ENCODE measurements at places on chromosomes 16 and 17.

- no peak for DNase-seq
- peaks cover 11% of the 10 kb centered on the region for H3K36me3 ChIP-seq
- H3K4me3 ChIP-seq: peak overlapping the region; percentile 95
- H3K4me1 ChIP-seq: peaks cover 16% of the 10 kb centered on the region
- H3K27ac ChIP-seq: peak overlapping the region; percentile 97
- H3K27me3 ChIP-seq: no peaks in the 10 kb centered on the region
Measured at GRCh38 chr16:13921328-13921727, 1.4 kb downstream of the ERCC4 start.

DNA sequence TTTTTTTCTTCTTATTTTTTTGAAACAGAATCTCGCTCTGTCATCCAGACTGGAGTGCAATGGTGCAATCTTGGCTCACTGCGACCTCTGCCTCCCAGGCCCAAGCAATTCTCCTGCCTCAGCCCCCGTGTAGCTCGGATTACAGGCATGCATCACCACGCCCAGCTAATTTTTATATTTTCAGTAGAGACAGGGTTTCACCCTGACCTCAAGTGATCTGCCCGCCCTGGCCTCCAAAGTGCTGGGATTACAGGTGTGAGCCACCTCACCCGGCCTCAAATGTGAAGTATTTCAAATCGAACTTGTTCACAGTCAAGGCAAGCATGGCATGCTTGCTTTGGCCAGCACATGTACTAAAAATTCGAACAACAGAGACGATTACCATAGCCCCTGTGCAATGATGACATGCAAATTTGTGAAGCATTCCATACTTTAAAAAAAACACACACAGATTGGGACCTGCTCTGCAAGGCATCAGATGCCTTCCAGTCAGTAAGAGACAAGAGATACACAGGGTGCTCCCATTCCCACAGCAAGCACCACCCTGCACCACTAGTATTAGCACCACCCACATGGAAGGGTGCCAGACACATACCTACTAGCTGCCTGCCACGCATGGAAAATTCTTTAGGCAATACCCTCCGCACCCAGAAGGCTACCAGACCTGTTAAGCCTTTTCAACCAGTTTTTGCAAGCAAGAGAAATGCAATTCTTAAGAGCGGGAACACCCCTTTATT is 47.2 kb downstream of the ANKRD11 start:
- no peaks in the 10 kb centered on the region for H3K27me3 ChIP-seq
- H3K4me1 ChIP-seq: peaks cover 69% of the 10 kb centered on the region
- no peak for DNase-seq
- H3K27ac ChIP-seq: peak overlapping the region; percentile 92
- H3K4me3 ChIP-seq: peak overlapping the region; percentile 73

- no peak overlapping the region for H3K27ac ChIP-seq
- DNase-seq: no peak
- no peak overlapping the region for H3K4me3 ChIP-seq
- H3K36me3 ChIP-seq: no peaks in the 10 kb centered on the region
- H3K27me3 ChIP-seq: no peaks in the 10 kb centered on the region
- peaks cover 3% of the 10 kb centered on the region for H3K4me1 ChIP-seq
Measured at GRCh38 chr17:66580956-66581391, 253.9 kb upstream of the CACNG5 start.

GRCh38 chr16:82016263-82016662 is 5.0 kb upstream of the SDR42E1 start:
- H3K27ac ChIP-seq: no peak overlapping the region
- DNase-seq: no peak

GRCh38 chr16:71473891-71474290 is 11.8 kb upstream of the ZNF23 start:
- no peaks in the 10 kb centered on the region for H3K4me1 ChIP-seq
- no peak for DNase-seq
- H3K4me3 ChIP-seq: no peak overlapping the region
- H3K36me3 ChIP-seq: no peaks in the 10 kb centered on the region

- no peak overlapping the region for H3K4me3 ChIP-seq
- H3K27me3 ChIP-seq: no peaks in the 10 kb centered on the region
- H3K4me1 ChIP-seq: peaks cover 15% of the 10 kb centered on the region
- H3K27ac ChIP-seq: no peak overlapping the region
Measured at GRCh38 chr16:87459027-87459426, 33.8 kb downstream of the ZCCHC14 start.

DNA sequence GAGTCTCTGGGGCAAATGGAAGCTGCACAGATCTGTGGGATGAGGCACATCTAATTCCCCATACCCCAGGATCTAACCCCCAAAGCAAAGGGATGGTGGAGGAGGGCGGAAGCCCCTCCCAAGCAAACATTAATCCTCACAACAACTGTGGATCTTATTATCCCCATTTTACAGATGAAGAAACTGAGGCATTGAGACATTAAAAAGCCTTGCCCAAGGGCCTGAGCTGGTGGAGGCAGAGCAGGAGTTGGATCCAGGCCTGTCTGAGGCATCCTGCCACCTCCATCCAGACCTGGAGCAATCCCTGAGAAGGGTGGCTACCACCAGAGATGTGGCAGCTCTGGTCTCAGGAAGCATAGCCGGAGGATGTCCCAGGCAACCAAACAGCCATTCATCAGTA is 17.7 kb upstream of the CBFB start:
- H3K36me3 ChIP-seq: peaks cover 8% of the 10 kb centered on the region
- DNase-seq: no peak
- H3K4me1 ChIP-seq: peaks cover 6% of the 10 kb centered on the region
- no peak overlapping the region for H3K4me3 ChIP-seq
- peaks cover 9% of the 10 kb centered on the region for H3K27me3 ChIP-seq
- H3K27ac ChIP-seq: peak overlapping the region; percentile 5

GRCh38 chr17:67359960-67360791 is 6.2 kb downstream of the PSMD12 start:
- H3K36me3 ChIP-seq: peaks cover 61% of the 10 kb centered on the region
- peaks cover 57% of the 10 kb centered on the region for H3K4me1 ChIP-seq
- peak; percentile 40 for DNase-seq

DNA sequence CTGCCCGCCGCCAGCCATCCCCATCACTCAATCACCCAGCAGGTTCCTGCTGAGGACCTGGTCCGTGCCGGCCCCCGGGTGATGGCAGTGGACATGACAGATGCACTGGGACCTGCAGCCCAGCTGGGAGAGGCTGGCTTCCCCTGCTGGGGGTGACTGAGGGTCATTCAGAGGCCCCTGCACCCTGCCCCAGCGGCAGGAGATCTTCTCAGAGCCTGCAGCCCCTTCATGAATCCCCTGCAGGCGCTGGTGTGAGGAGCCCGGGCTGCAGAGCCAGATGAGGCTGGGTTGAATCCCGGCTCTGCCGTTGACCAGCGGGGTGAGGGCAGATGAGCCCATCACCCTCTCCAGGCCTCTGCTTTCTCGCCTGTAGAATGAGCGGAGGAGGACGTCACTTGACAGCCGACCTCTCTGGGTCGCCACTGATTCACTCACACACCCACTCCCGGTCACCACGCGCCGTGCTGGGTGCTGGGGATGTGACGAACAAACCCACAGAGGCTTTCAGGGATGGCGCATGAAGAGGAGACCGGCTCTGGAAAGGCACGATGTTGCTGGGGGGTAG is 95.2 kb upstream of the CIBAR2 start:
- no peak for DNase-seq
- peaks cover 34% of the 10 kb centered on the region for H3K27me3 ChIP-seq
- H3K27ac ChIP-seq: no peak overlapping the region

DNA sequence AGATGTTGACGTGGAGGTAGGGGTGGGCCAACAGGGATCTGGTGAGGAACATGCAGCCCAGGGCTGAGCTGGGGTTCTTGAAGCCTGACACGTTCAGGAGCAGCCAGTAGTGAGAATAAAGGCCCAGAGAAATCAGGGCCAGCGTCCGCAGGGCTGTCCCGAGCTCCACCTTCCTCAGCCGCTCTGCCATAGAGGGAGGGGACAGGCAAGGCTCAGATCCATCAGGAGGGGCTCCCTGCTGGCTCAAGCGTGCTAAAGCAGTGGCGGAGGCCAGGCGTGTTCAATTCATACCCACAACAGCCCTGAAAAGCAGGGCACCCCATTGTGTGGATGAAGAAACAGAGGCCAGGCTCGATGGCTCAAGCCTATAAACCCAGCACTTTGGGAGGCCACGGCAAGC is 8.3 kb upstream of the FDXR start:
- H3K27me3 ChIP-seq: peaks cover 23% of the 10 kb centered on the region
- H3K27ac ChIP-seq: no peak overlapping the region
- no peak overlapping the region for H3K4me3 ChIP-seq
- peaks cover 7% of the 10 kb centered on the region for H3K36me3 ChIP-seq

- no peak for DNase-seq
- H3K27ac ChIP-seq: peak overlapping the region; percentile 20
- peaks cover 30% of the 10 kb centered on the region for H3K4me1 ChIP-seq
- H3K36me3 ChIP-seq: peaks cover 21% of the 10 kb centered on the region
- no peaks in the 10 kb centered on the region for H3K27me3 ChIP-seq
Measured at GRCh38 chr16:16005721-16006120, 56.3 kb downstream of the ABCC1 start.

GRCh38 chr17:19364699-19365498 is 2.4 kb upstream of the B9D1 start:
- no peak overlapping the region for H3K4me3 ChIP-seq
- DNase-seq: no peak
- peaks cover 14% of the 10 kb centered on the region for H3K36me3 ChIP-seq
- H3K27ac ChIP-seq: no peak overlapping the region
- H3K4me1 ChIP-seq: peaks cover 27% of the 10 kb centered on the region
- peaks cover 12% of the 10 kb centered on the region for H3K27me3 ChIP-seq

DNA sequence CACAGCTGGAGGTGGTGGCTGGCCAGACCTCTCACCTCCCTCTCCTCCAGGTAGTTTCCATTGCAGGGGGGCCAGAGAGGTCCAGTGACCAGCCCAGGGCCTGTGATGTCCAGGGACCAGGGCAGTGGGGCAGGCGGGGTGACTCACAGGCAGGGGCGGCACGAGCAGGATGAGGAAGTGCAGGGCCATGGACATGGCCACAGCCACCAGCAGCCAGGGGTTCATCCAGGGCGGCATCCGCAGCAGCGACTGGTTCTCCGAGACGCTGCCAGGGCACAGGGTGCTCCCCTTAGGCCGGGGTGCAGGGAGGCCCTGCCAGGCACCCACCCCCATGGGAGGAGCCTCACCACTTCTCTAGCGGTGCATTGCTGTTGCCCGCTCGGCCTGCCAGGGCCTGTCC is 12.9 kb upstream of the P2RX1 start:
- H3K4me3 ChIP-seq: no peak overlapping the region
- H3K27ac ChIP-seq: peak overlapping the region; percentile 88
- H3K4me1 ChIP-seq: peaks cover 7% of the 10 kb centered on the region
- no peak for DNase-seq
- peaks cover 55% of the 10 kb centered on the region for H3K36me3 ChIP-seq

DNA sequence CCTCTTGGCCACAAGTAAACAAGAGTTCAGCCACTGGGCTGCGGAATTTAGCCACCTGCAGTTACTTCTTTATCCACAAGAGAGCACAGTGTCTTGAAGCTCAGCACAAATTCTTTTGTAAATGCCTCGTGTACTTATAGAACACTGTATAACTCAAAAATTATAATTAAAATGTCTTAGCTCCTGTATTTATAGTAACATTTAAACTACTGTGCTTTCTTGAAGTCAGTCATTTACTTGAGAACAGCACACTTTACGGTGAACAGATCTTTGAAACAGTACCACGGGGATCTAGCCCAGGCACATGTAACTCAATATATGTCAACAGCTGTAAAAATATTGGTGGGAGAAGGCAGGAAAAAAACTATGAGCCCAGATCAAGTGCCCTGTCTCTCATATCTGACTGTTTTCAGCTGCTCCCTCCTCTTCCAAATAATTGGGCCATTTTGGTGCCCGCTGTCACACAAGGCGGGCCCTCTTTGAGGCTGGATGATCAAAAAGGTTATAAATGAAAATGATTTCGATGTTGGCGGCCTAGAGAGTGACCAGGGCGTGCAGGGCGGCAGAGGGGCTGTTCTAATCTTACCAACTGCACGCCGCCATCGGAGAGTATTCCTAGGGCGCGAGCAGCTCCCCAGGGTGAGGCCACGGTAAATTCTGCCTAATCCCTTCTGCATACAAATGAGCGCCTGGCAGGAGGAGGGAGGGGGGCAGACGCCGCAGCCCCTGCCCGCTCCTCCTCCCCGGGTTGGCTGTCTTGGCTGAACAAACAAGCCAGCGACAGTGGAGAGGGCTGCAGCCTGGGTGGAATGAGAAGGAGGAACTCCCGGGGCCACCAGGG is 183.2 kb downstream of the C16orf78 start:
- no peaks in the 10 kb centered on the region for H3K36me3 ChIP-seq
- no peak for DNase-seq
- no peak overlapping the region for H3K4me3 ChIP-seq
- H3K27me3 ChIP-seq: peaks cover 13% of the 10 kb centered on the region
- no peaks in the 10 kb centered on the region for H3K4me1 ChIP-seq

- H3K27me3 ChIP-seq: no peaks in the 10 kb centered on the region
- peaks cover 4% of the 10 kb centered on the region for H3K36me3 ChIP-seq
- peak overlapping the region; percentile 92 for H3K27ac ChIP-seq
Measured at GRCh38 chr17:1120596-1121441, 59.0 kb downstream of the ABR start.

DNA sequence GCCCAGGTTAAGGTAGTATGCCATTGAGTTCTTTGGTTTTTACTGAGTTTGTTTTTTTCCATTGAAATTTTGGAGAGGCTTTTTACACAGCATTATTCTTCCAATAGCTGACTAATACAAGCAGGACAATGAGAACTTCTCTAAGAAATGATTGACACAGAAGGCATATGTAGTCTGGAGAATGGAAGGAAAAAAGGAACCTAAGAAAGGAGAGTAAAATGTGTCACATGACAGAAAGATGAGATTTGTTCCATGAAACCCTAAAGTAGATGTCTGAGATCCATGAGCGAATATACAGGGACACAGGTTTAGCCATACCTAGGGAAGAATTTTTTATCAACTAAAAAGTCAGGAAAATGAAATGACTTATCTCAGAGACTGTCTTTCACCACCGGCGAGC is 80.7 kb downstream of the AKAP1 start:
- DNase-seq: no peak
- no peak overlapping the region for H3K27ac ChIP-seq
- peaks cover 1% of the 10 kb centered on the region for H3K4me1 ChIP-seq
- no peak overlapping the region for H3K4me3 ChIP-seq
- no peaks in the 10 kb centered on the region for H3K36me3 ChIP-seq
- H3K27me3 ChIP-seq: peaks cover 67% of the 10 kb centered on the region

DNA sequence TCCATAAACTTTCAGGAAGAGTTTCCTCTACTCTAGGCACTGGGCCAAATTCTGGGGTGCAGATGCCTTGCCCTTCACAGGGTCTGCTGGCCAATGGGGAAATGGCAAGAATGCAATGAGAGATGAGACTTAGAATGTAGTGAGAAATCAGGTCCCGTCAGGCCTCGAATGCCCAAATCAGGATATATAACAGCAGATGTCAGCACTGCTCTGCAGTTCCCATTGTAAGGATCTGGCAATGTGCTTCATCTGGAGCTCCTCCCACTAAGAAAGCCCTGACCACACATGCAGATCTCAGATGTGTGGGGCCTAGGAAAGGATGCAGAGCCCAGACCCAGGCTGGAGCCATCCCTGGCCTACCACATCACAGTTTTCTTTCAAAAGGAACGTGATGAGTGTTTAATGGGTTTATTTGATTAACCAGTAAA is 13.9 kb upstream of the LPCAT2 start:
- no peak overlapping the region for H3K27ac ChIP-seq
- H3K4me3 ChIP-seq: no peak overlapping the region
- peaks cover 6% of the 10 kb centered on the region for H3K36me3 ChIP-seq
- no peak for DNase-seq

- DNase-seq: no peak
- H3K27ac ChIP-seq: peak overlapping the region; percentile 88
- peaks cover 65% of the 10 kb centered on the region for H3K4me1 ChIP-seq
- peak overlapping the region; percentile 79 for H3K4me3 ChIP-seq
- H3K27me3 ChIP-seq: no peaks in the 10 kb centered on the region
- H3K36me3 ChIP-seq: peaks cover 37% of the 10 kb centered on the region
Measured at GRCh38 chr16:68286153-68287074, 22.1 kb downstream of the SLC7A6 start.

Data from effector memory CD8-positive, alpha-beta T cell (primary cell).